ENCODE measurements at places on chromosomes 6 and 20.

- DNase-seq, result no peak
Measured at GRCh38 chr20:19961293-19961692, 55.9 kb upstream of the NAA20 start.

DNA sequence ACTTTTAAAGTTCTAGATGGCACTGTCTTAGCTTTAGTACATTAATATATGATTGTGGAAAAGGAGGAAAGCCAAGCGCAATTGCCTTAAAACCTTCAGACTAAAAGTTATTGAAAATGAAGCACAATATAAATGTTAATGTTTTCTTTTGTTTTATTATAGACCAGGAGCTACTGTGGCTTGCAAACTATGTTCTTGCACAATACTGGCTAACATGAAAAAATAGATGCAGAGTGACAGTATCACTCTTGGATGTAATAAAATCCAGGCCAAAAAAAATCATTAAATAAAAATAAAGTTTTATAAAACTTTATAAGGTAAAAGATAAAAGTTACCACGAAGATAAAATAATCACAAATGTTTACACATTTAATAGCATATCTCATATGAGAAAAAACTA, 18.3 kb upstream of the PLN start:
- no peak for DNase-seq

DNA sequence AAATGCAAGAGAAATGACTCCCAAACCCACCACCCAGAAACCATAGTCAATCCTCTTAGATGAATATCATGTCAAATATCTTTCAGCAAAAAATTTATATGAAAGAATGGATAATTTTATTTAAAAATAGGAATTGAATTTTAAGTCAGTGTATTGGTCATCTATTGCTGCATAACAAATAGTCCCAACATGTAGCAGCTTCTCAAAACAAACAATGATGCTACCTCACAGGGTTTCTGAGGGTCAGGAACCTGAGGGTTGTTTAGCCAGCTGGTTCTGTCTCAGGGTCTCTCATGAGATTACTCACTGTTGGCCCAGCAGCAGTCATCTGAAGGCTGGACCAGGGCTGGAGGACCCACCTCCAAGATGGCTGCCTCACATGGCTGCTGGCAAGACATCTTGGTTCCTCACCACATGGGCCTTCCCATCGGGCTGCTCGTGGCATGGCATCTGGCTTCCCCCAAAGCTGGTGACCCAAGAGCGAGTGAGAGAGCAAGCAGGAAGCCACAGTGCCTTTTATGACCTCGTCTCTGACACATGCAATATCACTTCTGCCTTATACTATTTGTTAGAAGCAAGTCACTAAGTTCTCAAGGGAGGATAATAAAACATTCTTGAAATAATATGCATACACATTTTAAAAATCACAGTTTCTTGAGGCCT, 36.3 kb downstream of the BANF2 start:
- DNase-seq, result no peak

- DNase-seq, result no peak
Measured at GRCh38 chr20:35773154-35773751, 1.4 kb downstream of the PHF20 start.

DNA sequence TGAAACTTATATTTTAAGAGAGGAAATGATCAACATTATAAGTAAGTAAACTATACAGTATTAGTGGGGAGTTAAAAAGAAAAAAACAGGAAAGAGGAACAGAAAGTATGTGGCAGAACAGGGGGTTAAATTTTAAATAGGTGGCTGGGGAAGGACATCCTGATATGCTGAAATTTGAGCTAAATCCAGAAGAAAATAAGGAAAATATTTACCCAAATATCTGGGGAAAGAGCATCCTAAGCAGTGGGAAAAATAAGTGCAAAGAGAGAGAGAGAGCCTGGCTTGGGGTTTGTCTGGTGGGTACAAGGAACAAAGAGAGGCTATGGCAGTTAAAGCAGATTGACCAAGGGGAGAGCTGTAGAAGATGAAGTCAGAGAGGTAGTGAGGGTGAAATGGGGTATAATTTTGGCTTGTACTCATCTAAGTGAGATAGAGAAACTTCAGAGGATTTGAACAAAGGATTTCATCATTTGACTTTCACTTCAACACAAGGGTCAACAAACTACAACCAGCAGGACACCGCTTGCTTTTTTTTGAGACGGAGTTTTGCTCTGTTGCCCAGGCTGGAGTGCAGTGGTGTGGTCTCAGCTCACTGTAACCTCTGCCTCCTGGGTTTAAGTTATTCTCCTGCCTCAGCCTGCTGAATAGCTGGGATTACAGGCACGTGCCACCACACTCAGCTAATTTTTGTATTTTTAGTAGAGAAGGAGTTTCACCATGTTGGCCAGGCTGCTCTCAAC, 328.4 kb upstream of the CNR1 start:
- DNase-seq, result no peak

DNA sequence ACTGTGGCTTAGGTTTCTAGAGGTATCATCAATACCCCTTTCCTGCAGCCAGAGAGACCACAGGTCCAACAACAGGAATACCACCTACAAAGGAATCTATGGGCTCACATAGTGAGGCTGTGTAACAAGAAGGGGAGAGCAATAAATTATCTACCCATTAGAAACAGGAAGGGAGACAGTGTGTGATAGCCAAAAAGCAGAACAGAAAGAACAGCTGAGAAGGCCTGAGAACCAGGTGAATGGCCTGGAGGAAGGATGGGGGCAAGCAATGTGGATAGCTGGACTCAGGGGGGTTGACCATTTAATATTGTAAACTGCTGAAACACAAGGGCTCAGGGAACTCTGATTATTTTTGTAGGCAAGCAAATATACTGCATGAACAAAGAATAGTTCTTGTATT, 628.2 kb downstream of the COL12A1 start:
- no peak for DNase-seq

- no peak for DNase-seq
Measured at GRCh38 chr6:144344646-144345045, 59.5 kb downstream of the UTRN start.

DNA sequence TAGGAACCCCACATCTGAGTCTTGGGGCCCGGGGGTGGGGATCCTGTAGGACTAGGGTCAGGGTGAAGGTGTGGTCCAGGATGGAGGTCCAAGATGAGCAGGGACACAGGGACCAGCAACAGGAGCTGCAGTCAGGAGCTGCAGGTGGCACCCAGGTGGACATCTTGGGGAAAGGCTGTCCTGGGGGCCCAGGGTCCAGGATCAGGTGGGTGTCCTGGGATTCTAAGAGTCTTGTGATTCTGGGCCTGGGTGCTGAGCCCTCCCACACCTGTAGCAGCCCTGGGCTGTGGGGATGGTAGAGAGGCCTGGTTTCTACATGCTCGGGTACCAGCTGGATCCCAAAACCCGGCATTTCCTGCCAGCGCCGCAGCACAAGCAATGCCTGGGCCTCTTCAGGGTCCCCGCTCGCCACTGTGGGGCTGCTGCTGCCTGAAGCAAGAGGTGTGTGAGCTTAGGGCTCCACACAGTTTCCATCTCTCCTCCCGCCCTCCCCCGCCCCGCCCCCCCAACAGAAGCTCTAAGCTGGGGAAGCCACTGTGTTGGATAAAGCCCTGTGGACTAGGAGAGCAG, 20.7 kb downstream of the ERGIC3 start:
- DNase-seq, result no peak

DNA sequence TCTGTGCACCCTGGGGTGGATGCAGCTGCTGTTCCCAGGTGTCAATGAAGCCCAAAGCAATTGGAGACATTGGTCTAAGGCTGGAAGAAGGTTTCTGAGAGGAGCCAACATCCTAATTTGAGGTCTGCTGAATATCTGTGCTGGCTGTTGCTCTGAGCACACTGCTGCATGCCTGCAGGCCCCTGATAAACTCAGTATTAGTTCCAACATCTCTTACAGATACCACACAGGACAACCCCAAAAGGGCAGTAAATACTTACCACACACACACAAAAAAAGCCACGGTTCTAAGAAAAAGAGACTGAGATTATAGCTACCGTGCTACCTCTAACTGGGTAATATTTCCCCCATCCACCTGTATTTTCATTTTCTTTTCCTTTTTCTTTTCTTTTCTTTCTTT, 164.3 kb upstream of the SOX4 start:
- no peak for DNase-seq

DNA sequence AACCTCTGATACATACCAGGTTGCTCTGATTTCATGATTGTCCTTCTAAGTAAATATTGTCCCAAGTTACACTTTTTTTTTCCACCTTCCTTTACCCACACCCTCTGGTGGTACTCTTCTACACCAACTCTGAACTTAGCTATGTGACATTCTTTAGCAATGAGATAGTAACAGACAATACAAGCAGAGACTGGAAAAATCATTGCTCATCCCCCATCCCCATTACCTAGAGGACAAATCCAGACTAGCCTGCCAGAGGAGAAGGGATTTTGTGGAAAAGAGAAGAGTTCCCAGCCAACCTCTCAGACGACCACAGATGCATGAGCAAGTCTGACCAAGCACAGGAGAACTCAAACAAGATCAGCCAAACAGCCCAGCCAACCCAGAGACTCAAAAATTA, 32.8 kb upstream of the TFAP2B start:
- DNase-seq, result no peak

DNA sequence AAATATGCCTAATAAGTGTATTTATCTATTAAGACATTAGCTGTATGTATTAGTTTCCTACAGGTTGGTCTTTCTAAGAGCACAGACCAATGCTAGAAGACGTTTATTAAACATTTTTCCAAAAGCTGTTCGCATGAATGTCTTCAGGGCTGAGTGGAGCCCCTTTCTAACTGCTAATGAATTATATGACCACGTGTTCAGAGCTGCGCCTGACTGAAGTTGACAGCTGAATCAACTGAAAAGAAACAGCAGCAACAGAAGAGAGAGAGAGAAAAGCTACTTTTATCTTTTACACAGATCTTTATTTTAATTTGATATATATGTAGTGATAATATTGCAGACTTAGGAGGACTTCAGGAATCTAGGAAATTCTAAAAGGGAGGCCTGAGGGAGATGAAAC, 75.2 kb upstream of the ARID1B start:
- DNase-seq, result no peak

DNA sequence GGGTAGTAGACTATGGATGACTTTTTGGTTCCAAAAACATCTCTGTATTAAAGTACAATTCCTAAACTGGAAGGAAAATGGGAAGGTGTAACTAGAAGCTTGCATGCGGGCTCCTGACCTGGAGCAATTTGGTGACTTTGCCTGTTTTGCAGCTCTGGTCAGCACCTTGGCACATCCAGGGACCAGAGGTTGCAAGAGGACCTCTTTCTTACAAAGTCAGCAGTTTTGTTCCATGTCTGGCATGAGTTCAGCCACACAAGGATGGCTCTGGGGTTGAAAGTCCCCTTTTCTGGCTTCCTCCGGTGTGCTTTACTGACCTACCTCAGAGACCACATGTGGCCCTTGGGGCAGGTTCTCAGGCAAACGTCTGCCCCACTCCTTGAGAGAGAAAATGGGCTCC, 22.7 kb upstream of the CD93 start:
- no peak for DNase-seq

DNA sequence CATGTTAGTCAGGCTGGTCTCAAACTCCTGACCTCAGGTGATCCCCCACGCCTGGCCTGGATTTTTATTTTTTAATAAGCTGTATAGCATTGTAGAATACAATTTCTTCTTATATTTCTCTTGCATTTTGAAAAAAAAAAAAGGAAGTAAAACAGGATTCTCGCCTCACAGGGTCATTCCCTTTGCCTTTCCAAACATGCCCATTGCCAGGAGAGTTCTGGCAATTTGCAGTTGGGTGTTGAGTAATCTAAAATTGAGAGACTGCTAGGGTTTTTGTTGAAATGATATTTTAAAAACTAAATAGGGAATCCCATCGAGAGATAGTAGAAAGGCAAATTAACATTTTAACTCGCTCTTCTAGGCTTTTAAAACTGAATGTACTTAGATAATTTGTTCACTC, 196.1 kb downstream of the JARID2 start:
- no peak for DNase-seq

DNA sequence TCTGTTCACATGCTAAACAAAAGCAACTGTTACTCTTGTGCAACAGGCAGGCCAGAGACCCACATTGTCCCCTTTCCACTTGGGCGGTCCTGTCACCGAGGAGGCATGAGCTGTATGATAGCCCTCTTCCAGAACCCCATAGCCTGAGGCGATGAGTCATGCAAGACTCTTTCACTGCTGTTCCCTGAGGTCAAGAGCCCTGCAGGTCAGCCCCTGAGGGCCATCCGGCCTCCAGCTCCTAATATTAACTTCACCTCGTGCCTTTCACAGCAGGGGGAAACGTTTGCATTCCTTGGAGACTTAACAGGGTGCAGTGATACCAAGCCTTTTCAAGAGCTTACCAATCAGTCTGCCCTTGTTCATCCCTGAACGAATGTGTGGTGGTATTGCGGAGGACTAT, 253.3 kb upstream of the ECI2 start:
- peak; percentile 46 for DNase-seq

GRCh38 chr20:14444106-14444505, 106.7 kb upstream of the FLRT3 start:
- DNase-seq, result no peak

All from H54 (cell line).